ENCODE measurements at places on chromosomes 13 and 19.
A peak's percentile ranks its signal among the peaks of the same experiment; 100 is the strongest.

- peak; percentile 24 for DNase-seq
Observed at GRCh38 chr19:13959962-13960862, 7.9 kb downstream of the DCAF15 start.

DNA sequence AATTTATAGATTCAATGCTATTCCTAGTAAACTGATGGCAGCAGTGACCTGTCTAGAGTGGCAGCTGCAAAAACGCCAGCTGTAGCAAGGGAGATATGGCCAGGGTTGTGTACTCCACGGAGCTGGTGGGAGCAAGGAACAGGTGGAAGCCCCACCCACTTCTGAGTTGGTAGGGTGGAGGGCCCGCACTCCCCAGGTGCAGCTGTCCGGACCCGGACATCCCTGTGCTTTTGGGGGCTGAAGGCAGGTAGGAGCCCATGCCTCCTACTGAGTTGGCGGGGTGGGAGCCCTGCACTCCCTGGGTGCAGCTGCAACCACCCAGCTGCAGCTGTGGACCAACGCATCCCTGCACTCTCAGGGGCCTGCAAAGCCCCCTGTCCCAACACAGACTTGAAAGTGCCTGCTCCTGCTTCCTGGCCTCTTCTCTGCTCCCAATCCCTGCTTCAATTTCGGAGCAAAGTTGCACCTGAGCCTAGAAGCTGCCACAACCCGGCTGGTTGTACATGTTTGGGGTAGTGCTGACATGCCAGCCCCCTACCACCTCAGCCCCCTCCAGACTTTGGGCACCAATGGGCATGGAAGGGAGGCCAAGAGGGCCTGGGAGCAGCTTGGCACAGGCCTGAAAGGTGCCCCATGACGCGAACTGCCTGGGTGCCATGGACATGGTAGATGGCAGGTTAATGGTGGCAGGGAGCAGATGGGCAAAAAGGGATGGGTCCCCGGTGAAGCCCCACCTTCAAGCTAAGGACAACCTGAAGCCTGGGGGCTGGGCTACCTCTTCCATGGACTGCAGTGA, 19.8 kb downstream of the UGGT2 start:
- no peak for DNase-seq

DNA sequence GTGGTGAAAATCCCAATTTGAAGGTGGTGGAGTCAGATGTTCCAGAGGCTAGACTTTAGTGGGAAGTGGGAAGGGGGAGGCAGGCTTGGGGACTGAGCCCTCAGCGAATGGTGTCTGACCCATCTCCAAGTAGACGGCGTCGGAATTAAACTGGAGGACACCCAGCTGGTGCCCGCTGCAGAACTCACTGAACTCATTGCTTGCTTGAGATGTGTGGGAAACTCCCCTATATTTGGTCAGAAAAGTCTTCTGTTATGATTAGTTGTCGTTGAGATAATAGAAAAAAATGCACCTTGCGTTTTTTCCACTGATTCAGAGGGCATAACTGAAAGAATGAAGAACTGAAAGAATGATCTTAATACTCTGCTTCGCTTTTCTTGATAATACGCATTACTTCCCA, 871 bp upstream of the ZNF583 start:
- no peak for DNase-seq

- DNase-seq = no peak
Observed at GRCh38 chr13:33208290-33209220, 77.0 kb downstream of the STARD13 start.

GRCh38 chr13:86826232-86826631, 844.9 kb upstream of the SLITRK5 start:
- no peak for DNase-seq

GRCh38 chr13:73109288-73109899, 50.6 kb downstream of the KLF5 start:
- DNase-seq = no peak

- DNase-seq = no peak
Observed at GRCh38 chr19:3649888-3650287, 23.3 kb upstream of the CACTIN start.

GRCh38 chr13:94701313-94702180, 10.8 kb downstream of the SOX21 start:
- DNase-seq = no peak

DNA sequence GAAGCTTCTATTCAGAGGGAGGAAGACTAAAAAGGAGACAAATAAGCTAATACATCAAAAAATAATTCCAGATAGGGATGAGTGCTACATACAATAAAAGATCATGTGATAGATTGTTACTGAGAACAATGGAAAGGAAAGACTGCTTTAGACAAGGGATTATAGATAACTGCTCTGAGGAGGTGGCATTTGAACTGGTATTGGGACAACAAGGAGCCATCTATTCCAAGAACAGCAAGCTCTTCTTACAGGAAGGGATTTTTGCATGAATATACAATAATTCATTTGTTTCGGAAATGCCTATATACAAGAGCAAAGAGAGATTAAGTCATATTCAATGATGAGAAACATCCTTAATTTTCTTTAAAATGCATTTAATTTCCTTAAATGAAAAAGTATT, 540.5 kb upstream of the KLF12 start:
- no peak for DNase-seq

DNA sequence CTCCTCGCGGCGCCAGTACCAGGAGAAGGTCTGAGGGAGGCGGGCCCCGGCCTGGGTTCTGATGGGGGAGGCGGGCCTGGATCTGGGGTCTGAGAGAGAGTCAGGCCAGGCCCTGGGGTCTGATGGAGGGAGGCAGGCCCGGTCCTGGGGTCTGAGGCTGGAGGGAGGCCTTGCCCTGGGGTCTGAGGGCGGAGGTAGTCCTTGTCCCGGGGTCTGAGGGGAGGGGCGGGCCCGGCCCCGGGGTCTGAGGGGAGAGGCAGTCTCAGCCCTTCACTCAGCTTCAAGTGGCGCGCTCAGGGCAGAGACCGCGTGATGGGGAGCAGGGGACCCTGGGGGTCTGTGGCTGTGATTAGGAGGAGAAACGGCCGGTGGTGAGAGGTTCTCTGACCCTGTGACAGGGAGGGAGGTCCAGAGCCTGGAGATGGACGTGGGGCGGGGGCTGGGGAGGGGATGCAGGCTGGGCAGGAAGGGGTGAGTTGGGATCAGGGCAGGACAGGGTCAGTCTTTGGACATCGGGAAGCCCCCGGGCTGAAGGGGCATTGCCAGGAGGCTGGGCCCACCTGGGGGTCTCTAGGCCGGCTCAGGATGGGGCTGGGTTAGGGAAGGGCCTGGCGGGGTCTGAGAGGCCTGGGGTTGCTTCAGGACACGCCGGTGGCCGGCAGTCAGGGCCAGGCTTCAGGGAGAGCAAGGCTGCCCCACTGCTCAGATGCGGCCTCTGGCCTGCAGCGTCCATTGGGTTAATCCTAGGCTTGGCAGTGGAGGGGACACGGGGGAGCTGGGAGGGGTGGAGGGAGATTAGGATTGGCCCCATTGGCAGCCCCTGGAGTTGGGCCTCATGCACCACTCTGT, 18.7 kb downstream of the HCN2 start:
- DNase-seq = no peak

DNA sequence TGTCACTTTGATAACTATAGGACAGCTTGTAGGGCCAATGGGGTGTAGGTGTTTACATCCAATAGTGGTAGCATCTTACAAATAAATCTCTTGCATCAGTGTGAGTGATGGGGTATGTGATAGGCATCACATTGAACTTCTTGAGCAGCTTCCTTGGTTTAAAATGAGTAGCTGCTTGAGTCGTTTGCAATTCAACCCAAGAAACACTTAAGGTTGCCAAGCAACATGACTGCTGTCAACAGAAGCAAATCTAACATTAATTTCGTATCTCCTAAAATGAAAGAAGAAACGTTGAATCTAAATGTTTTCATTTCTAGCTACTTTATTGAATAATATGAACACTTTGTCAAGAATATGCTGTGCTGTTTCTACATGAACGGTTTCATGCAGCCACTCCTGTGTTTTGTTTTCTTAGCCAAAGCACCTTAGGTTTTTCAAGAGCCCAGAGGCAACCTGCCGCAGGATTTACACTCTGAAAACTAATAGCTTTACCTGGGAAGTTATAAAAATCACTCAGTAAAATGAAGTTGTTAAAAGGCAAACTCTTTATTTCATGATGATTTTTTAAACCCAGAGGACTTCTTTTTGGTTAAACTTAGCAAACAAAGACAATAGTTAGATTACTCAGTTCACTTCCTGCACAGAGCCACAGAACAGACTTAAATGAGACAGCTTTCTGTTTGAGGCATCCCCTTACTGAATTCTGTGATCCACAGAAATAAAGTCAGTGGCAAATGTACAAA, 305.2 kb downstream of the MTUS2 start:
- DNase-seq = no peak

DNA sequence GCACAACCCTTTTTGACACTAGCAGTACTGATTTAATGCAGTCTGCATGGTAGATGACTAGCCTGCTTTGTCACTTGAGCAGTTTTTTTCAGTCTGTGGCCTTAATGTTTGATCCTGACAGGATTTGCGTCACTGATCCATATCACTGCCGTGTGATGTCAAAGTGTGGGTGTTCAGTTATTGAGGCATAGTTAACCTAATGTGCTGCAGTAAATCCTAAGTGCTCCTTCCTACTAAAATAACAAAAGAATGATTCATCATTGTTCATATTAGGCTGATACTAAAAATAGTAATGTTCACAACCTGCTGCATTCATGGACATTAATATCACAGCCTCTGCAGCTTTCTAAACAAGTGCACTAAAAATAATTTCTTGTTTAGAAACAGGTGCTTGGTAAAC, 121.9 kb upstream of the MLNR start:
- peak; percentile 94 for DNase-seq

- DNase-seq = no peak
Observed at GRCh38 chr13:75938811-75939560, 302.9 kb downstream of the LMO7 start.

DNA sequence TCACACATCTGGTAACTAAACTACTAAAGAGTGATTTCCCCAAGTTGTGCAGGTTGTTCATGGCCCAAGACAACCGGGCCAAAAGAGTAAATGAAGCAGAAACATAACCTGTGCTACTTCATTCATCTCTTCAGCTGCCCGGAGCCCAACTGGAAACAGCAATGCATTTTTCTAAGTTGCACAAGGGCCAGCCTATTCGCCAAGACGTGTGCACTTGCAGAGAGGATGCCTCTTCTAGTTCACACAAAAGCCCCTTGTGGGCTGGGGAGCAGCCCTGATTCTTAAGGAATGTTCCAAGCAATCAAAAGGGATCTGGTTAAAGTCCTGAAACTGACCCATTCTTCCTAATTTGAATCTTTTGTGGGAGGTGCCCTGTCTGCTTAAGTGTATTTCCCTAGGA, 275.8 kb downstream of the SHISA2 start:
- DNase-seq = no peak

GRCh38 chr13:27338816-27339215, 68.2 kb downstream of the RASL11A start:
- DNase-seq = no peak

DNA sequence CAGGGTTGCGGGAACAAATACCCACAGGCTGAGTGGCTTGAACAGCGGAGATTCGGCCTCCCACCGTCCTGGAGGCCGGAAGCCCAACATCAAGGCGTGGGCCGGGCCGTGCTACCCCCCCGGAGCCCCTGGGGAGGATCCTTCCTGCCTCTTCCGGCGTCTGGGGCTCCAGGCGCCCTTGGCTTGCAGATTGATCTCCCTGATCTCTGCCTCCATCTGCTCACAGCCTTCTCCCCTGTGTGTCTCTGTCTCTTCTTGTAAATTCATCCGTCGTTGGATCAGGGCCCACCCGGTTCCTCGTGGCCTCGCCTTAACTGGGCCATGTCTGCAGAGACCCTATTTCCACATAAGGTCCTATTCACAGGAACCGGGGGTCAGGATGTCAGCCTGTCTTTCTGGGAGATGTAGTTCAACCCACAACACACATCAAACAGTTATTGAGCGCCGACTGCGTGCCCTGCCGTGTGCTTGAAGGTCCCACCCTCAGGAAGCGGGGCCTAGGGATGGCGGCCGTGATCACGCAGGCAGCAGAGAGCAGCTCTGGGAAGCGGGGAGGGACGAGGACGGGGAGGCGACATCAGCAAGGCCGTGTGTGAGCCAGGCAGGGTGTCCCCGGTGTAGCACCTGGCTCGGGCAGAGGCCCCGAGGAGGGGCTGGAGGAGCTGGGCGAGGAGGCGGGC, 21.3 kb downstream of the HCN2 start:
- no peak for DNase-seq

GRCh38 chr13:21216332-21216731, 39.9 kb downstream of the MRPL57 start:
- no peak for DNase-seq

DNA sequence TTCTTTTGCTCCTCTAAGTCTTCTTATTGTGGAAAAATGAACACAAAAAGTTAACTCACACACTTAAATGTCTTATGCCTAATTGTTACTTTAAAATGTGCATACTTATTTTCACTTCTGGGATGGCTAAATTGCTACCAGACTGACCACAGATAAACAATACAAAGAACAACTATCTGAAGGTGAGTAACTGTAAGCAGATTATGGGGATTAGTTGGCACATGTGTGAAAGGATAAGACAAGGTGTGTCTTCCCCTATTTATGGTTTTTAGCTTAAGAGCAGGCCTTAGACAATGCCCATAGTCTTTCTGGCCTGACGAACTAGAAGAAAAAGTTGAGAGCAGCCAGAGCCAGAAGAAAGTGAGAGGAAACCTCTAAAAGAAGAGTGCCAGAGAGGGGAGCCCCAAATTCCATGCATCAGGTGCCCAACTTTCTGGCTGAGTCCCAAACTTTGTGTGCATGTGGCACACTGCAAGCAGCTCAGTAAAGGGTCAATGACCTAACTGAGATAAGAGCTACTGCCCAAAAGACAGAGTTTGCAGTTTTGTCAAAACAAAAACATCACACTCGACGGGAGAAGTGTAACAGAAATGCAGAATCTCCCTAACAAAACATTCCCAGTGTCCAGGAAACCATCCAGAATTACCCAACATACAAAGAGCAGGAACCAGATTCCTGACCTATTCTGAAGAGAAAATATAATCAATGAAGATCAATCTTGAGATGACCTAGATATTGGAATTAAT, 375.4 kb downstream of the KCNRG start:
- peak; percentile 50 for DNase-seq

- DNase-seq = no peak
Observed at GRCh38 chr19:43316591-43317319, 36.7 kb upstream of the CD177 start.

GRCh38 chr13:99894840-99895443, 76.6 kb downstream of the ZIC5 start:
- no peak for DNase-seq

GRCh38 chr19:58356766-58357480, 3.6 kb upstream of the A1BG start:
- no peak for DNase-seq

DNA sequence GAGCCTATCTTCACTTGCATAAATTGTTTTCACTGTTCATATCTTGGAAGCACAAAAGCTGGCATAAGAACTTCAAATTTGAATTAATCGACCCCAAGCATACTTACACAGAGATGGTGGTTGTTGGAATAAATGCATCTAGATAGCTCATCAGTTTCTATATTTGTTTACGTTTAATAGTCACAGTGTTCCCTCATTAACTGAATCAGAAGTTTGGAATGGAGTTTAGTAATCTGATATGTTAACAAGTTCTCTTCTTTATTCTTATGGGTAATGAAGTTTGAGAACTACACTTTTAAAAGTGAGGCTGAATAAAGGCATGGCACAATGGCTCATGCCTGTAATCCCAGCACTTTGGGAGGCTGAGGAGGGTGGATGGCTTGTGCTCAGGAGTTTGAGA, 886.7 kb upstream of the PCDH20 start:
- no peak for DNase-seq

All from dermis microvascular lymphatic vessel endothelial cell (primary cell).